Prostate gland (tissue), 2 donors: ENCODE measurements at places on chromosomes 3 and 15.

- DNase-seq, result no peak
Observed at GRCh38 chr3:176987901-176988650, 209.2 kb downstream of the TBL1XR1 start.

DNA sequence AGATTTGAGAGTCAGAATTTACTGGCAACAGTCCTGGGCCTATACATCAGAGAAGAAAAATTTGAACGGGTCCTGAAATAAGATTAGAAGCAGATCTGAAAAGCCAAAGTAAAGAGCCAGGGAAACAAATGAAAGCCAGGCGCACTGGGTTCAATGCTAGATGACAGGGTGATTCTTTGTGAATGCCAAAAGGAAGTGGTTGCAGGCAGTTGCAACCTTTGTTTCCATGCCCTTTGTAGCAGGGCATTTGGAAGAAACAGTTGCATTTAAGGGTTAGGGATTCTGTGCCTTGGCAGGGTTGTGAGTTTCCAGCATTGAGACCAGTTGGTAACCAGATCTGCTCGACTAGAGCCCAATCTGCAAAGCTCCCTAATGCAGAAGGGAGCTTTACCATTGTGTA lies 36.4 kb upstream of the MTHFS start:
- DNase-seq, result no peak

- DNase-seq, result no peak
Observed at GRCh38 chr3:138234401-138235179, 47.5 kb downstream of the ARMC8 start.

- DNase-seq, result peak; percentile 24
Observed at GRCh38 chr3:72692990-72693389, 155.3 kb downstream of the SHQ1 start.
